ENCODE measurements at places on chromosomes 5 and 9.

GRCh38 chr5:53127107-53127506 lies 17.6 kb upstream of the MOCS2 start:
- no peak for DNase-seq

DNA sequence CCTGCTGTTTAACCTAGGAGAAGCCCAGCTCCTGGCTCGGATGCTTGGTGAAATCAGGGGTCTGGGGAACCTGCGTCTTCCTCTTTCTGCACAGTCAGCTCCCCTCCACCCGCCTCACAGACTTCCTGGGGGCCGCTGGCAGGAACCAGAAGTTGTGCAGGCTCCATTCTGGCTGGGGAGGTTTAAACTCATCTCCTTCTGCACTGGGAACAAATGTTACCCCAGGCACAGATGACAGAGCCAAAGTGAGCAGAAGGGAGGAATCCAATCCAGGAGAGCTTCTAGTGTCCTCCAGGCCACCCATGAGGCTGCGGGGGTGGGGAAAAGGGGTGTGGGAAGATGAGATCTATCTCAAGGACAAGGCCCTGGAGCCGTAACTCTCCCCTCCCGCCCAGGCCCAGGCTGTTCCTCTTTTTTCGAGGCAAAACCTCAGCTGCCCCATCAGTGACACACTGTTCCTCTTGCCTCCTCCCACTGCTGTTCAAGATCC lies 31.2 kb downstream of the KCNMB1 start:
- DNase-seq = no peak

GRCh38 chr5:78602400-78602799 lies 46.2 kb downstream of the LHFPL2 start:
- DNase-seq = no peak

- no peak for DNase-seq
Measured at GRCh38 chr9:93002700-93003099, 55.4 kb downstream of the FGD3 start.

GRCh38 chr5:33679791-33680190 lies 212.0 kb downstream of the ADAMTS12 start:
- no peak for DNase-seq

DNA sequence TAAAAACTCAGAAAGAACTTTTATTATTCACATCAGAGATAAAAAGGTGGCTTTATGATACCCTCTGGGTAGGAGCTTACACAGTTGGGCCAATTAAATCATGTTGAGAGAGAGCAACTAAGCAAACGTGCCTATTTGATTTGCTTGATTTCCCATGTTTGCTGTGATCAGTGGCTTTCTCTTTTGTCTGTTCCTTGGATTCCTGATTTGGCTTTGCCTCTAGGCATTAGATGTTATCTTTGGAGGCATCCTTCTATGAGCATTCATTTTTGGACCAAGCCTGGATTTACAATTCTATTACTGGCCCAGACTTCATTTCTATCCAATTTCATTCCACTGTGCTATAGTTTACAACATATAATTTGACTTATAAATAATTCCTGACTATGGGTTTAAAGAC lies 35.9 kb downstream of the VCAN start:
- DNase-seq = no peak

- DNase-seq = no peak
Measured at GRCh38 chr5:124524552-124525232, 221.7 kb downstream of the ZNF608 start.

DNA sequence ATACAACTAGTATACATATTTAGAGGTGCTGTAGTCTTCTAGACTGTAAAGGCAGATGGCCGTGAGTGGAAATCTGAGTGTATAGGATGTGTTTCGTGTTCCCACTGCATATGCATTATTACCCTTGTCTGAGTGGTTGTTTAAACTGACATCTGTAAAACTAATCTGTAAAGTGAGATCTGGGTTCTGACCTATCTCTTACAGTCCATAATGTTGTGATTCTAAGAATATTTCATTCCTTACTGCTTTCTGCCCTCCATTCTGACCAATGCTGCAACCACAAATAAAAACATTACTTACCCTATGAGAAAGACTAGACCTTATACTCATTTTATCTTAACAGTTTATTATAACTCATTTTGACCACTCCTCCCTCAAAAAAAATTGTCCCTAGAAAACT lies 47.6 kb upstream of the MACIR start:
- no peak for DNase-seq

GRCh38 chr9:74078647-74079046 lies 418.5 kb upstream of the RORB start:
- no peak for DNase-seq

DNA sequence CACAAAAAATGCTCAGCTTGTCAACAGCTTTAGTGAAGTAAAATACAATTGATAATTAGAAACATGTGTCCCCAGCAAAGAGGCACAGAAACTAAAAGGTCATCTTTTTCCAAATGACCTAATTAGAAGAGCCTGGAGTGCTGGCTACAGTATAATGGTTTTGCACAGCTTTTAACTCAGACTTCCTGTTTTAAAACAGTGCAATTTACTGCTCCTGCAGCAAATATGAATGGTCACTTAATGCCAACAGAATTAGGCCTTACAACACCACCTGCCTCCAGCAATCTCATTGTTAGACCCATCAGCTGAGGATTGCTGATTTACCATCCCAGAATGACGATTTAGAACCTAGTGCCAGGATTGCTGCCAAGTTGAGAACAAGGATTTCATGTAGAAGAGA lies 239.3 kb downstream of the CETN3 start:
- DNase-seq = no peak

GRCh38 chr5:172172912-172173563 lies 15.0 kb downstream of the STK10 start:
- no peak for DNase-seq

DNA sequence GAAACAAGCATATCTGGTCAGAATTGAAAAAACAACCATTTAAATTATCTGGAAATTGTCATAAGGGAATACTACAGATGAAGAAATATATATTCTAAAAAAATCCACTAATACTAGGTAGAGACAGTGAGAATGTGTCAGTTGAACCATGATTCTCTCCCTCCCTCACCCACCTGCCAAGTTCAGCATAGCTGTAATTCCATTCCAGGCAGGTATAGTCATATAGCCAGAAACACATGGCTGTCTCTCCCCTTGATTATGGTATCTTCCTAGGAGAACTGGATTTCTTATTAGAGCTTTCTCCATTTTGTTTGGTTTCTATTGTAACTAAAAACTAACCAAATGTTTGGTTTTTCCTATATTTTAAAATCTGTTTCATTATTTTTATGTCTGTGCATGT lies 509.2 kb downstream of the CDH10 start:
- DNase-seq = no peak

- DNase-seq = no peak
Measured at GRCh38 chr9:1071730-1072129, 21.6 kb downstream of the DMRT2 start.

GRCh38 chr9:35070823-35071813 lies 1.3 kb downstream of the VCP start:
- DNase-seq = no peak

DNA sequence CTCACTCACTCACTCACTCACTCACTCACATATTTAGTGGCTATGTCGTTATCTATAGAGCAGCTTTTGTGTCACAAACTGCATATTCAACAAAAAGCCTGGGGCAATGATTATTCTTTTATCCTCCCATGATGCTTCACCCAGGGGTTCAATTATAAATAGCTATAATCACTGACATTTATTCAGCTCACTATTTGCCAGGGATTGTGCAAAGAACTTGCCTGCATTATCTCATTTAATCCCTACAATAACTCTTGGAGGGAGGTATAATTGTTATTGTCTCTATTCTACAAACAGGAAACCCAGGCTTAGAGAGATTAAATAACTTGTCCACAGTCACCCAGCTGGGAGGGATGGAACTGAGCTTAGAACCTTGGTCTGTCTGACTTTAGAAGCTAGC lies 298.0 kb upstream of the MSX2 start:
- no peak for DNase-seq

DNA sequence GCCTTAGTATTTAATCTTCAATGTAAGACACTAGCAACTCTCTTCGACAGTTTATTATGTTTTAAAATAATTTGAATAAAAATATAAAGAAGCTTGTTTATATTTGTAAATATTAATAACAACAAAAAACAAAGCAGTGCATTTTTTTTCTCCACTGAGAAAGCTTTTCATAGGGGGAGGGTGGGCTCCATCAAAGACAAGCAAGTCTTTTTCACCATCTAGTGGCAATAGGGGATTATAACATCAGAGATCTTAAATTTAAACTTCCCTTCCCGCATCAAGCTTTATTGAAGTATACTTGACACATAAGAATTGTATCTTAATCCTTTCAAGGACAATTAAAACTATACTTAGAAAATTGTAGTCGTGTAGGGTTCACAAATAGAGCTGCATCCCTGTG lies 9.3 kb upstream of the OR13F1 start:
- no peak for DNase-seq

GRCh38 chr5:50964746-50965653 lies 298.6 kb downstream of the PARP8 start:
- DNase-seq = no peak

DNA sequence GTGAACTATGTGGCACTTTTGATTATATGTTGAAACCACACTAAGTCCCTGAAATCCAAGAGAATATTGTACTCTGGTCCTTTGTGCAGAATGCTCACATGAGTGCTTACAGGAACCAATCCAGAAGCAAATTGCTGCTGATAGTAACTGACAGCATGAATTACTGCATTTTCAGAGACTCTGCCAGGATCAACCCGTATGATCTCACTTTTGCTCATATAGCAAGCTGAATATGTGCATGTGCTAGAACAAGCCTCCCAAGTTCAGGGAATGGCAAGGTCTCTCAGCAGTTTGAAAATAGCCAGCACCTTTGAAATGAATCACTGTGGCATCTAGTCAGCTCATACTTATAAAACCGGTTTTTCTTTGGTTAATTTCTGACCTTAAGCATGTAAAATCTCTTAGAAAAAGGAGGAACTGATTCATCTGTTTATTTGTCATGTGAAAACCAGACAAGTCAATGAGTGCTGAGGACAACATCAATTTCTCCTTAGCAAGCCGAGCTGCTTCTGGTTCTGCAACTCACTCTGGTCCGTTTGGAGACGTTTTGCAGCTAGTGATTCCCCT lies 215.7 kb upstream of the ELL2 start:
- no peak for DNase-seq

GRCh38 chr9:94018628-94019027 lies 63.5 kb upstream of the BARX1 start:
- DNase-seq = no peak

- DNase-seq = no peak
Measured at GRCh38 chr9:16680541-16680940, 189.9 kb downstream of the BNC2 start.

GRCh38 chr5:139686706-139687441 lies 38.7 kb downstream of the CXXC5 start:
- DNase-seq = no peak

DNA sequence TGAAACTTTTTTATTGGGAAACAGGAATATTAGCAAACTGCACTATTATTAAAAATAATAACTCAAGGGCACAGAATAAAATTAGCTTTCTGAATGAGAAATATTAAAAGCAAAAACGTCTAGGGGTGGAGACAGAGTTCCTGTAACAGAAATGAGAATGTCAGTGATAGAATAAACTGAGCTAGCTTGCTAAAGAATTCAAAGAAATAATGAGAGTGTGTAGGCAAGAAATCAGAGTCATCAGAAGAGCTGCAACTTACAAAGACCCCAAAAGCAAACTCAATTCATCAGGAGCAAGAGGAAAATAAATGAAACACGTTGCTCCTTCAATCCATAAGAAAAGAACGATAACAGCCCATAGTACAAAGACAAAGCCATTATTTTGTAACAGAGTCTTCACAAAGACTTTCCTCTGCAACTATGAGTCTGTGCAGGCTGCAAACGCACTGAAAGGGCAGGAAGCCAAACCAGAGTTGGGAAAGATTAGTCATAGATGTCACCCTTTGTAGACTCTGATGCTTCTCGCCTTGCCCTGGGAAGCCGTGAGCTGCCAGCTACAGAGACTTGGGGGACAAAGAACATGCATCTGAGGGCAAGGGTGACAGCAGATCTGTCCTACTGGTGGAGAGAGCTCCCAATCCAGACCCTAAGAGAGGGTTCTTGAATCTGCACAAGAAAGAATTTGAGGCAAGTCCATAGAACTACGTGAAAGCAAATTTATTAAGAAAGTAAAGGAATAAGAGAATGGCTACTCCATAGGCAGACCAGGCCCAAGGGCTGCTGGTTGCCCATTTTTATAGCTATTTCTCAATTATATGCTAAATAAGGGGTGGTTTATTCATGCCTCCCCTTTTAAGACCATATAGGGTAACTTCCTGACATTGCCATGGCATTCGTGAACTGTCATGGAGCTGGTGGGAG lies 40.8 kb downstream of the SHC3 start:
- no peak for DNase-seq

DNA sequence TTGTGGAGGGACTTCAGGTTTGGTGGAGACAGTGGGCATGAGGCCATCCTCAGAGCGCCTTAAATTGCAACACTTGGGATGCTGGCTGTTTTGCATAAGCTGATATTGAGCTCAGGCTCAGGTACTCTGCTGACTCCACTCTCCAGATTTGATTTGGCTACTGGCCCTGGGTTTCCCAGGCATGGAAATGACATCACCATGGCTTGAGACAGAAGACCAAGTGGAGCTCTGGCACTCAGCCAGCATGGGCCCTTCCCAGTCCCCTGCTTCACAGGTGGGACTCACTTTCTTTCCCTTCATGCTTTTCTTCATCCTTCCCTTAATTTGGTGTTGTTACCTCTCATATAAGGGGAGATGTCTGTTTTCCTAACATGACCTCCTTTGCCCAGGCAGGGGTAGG lies 72.0 kb upstream of the IL12B start:
- DNase-seq = no peak

- DNase-seq = no peak
Measured at GRCh38 chr5:15502208-15502607, 2.2 kb downstream of the FBXL7 start.

- no peak for DNase-seq
Measured at GRCh38 chr5:73883646-73884045, 257.6 kb downstream of the ARHGEF28 start.

GRCh38 chr9:34990908-34991606 lies 1.5 kb downstream of the DNAJB5 start:
- DNase-seq = no peak

DNA sequence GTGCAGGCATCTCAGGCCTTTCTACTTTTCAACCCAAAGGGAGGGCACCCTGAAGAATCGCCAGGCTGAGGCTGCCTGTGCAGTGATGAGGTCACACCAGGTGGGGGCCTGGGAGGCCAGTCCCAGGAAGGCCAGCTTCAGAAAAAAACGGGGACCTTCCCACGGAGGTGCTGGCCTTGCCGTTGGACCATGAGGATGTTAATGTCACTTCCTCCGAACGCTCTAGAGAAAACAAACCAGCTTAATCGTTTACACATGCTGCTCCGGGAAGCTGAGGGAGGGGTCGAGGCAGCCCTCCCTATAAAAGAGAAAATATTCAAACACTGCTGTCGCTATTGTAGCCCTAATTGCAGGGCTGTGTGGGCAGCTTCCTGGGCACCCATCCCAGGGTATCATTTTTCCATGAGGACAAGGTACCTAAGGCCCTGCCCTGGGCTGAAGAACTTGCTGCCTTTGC lies 27.0 kb downstream of the PTGES start:
- DNase-seq = no peak
